ENCODE measurements at places on chromosomes 3 and 15.

GRCh38 chr15:40333922-40334492 is 6.7 kb downstream of the CCDC9B start:
- DNase-seq, result peak; percentile 89

GRCh38 chr3:61908382-61908781 is 347.0 kb downstream of the PTPRG start:
- peak; percentile 75 for DNase-seq

GRCh38 chr15:25932696-25933095 is 69.6 kb upstream of the ATP10A start:
- no peak for DNase-seq

GRCh38 chr15:52924630-52925029 is 134.5 kb upstream of the ONECUT1 start:
- DNase-seq, result no peak

DNA sequence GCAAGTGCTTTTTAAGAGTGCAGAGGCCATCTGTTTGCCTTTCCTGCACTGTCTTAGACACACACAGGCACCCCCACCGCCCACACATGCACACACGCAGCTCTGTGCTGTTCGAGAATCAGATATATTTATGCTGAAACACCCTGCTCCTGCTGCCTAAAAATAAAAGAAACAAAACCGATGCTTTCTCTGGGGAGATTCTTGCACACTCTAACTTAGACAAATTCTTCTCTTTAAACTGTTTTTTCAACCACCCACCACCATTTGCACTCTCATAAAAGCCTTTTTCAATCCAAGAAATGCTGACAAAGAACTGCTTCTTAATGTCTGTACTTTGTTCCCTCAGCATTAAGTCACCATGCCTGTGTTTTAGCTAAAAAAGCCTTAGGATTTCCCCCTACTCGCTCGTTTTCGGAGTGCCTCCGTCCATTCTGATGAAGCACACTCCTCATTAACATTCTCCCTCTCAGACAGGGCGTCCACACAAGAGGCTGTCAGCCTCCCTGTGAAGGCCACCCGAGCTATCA is 26.2 kb downstream of the SLC12A8 start:
- DNase-seq, result no peak

- no peak for DNase-seq
These were observed 4.3 kb upstream of the UACA start for GRCh38 chr15:70767667-70768066.

- peak; percentile 93 for DNase-seq
These were observed at the start of gene B3GNT5 for GRCh38 chr3:183252973-183253527. Gene B3GNT5, plus strand, starts transcription at chr3:183253253. Its CDS starts 16,546 bp downstream, at chr3:183269799.

- peak; percentile 52 for DNase-seq
These were observed 16.9 kb upstream of the LRRC31 start for GRCh38 chr3:169886671-169887070.

DNA sequence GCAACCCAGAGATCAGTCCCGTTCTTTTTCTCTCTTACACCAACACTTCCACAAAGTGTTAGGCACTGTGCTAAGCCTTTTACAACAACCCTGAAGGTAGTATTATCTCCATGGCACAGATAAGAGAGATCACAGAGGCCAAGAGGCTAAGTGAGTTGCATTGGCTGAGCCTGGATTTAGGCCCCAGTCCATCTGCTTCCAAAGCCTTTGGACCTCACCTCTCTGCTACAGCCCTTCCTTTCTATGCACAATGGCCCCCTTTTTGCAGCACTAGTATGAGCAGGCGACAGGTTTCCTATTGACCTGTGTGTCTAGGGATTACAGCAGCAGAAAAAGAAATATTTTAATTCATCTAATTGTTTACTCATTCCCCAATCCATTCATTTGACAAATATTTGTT is 76.2 kb downstream of the CRYGS start:
- DNase-seq, result no peak

GRCh38 chr3:187968883-187969580 is 184.9 kb upstream of the LPP start:
- DNase-seq, result no peak

GRCh38 chr3:71219744-71220638 is 363.5 kb downstream of the FOXP1 start:
- DNase-seq, result no peak

DNA sequence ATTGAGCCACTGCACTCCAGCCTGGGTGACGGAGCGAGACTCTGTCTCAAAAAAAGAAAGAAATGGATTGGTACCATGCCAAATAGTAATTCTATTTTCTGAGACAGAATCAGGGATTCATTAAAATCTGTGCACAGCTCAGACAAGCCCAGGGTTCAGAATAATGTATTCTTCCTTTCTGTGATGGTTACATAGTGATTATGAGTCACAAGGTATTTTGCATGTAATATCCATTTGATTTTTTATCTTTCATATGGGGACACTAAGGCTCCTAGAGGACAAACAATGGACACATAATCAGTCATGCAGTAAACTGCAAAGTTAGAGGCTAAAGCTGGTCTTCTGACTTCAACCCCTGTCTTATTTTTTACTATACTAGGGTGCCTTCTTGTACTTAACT is 156.8 kb upstream of the COL8A1 start:
- DNase-seq, result no peak

All from NCI-H69 (cell line).